ENCODE measurements at places on chromosomes 1 and 21.

GRCh38 chr1:228149406-228150119 lies at the start of gene GJC2:
GJC2 (plus strand) TSS chr1:228149930; CDS start chr1:228157759, 7,829 bp downstream.
- DNase-seq = peak; percentile 72

GRCh38 chr1:203325026-203325417 lies 19.7 kb downstream of the BTG2 start:
- no peak for DNase-seq

- DNase-seq = no peak
These were observed 47.0 kb downstream of the C1orf198 start for GRCh38 chr1:230821346-230821745.

DNA sequence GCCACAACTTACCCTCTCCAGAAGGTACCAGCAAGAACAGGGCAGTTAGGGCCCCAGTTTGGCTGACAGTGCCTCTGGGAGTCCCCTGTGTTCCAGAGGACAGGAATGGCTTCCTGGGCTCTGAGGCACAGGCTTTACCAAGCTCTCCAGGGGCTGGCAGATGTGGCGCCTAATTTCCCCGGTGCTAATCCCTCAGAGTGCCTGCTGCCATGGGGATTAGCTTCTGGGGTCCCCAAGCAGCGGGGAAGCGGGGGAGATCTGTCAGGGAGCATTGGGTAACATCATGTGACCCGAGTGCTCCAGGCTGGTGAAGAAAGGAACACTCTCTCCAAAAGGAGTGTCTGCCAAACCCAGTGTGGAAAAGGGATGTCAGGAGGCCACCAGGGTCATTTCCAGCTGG lies at the start of gene LACTBL1:
Gene LACTBL1 (minus strand): TSS at position 107 of the 400 bp plus-strand sequence. CDS start 550 bp downstream, outside the sequence.
- no peak for DNase-seq

GRCh38 chr1:67735806-67736627 lies 51.0 kb downstream of the GADD45A start:
- peak; percentile 75 for DNase-seq

DNA sequence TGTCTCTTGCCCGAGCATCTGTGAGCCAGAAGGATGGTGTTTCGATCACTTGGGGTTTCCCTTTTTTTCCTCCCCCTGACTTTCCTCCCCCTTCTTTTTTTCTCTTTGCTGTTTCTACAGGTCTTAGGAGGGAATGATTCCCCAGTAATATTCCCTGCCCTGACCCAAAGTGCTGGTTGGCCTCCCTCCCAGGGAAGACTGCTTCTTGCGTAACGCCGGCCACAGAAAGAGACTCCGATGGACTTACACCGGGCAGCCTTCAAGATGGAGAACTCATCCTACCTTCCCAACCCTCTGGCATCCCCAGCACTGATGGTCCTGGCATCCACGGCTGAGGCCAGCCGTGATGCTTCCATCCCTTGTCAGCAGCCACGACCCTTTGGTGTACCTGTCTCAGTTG lies 6.8 kb downstream of the RNF220 start:
- DNase-seq = no peak

GRCh38 chr1:160834945-160835565 lies 27.6 kb downstream of the CD244 start:
- DNase-seq = no peak

GRCh38 chr1:236064674-236065508 lies at the start of gene NID1:
NID1 (minus strand) TSS chr1:236065090; CDS start chr1:236065079, 11 bp downstream.
- peak; percentile 92 for DNase-seq

- peak; percentile 83 for DNase-seq
These were observed 8.6 kb upstream of the PLA2G2C start for GRCh38 chr1:20194757-20195461.

- DNase-seq = no peak
These were observed 5.6 kb upstream of the TDRD10 start for GRCh38 chr1:154496383-154496782.

- no peak for DNase-seq
These were observed 60.1 kb downstream of the KIAA0040 start for GRCh38 chr1:175132436-175132835.

GRCh38 chr1:29180497-29181412 lies 945 bp downstream of the SRSF4 start:
- DNase-seq = no peak

DNA sequence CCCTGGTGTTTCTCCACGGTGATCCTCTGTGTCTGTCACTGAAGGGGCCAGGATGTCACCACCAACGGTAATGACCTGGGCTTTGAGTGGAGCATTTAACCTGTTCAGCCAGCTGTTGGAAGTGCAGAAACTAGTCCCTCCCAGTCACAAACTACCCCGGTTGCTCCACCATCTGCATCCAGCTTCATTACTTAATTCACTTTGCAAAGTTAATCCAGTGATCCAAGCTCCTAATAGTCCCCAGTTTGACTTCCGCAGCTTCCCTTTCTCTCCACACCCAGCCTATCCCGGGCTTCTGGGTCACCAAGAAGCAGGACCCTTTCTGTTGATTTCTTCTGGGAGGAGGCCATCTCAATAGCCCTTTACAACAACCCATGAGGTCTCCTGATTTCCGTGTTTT lies 63.5 kb downstream of the MDM4 start:
- no peak for DNase-seq

GRCh38 chr1:28086651-28087050 lies 1.8 kb downstream of the EYA3 start:
- no peak for DNase-seq

DNA sequence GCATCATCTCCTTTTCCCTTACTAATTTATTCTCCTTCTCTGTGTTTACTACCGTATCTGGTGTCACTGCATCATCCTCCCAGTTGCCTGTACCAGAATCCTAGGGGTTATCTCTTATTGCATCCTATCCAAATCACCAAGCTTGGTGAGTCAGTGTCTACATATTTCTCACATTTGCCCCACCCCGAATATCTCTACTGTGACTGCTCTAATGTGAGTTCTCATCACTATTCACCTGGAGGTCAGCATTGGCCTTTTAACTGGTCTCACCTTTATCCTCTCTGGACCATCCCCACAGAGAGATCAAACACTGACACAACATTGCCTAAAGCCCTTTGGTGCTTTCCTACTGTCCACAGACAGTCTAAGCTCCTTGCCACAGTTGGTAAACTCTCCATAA lies 45.7 kb upstream of the ZNF648 start:
- DNase-seq = no peak

- DNase-seq = no peak
These were observed 120.5 kb upstream of the HMGB4 start for GRCh38 chr1:33743221-33743998.

DNA sequence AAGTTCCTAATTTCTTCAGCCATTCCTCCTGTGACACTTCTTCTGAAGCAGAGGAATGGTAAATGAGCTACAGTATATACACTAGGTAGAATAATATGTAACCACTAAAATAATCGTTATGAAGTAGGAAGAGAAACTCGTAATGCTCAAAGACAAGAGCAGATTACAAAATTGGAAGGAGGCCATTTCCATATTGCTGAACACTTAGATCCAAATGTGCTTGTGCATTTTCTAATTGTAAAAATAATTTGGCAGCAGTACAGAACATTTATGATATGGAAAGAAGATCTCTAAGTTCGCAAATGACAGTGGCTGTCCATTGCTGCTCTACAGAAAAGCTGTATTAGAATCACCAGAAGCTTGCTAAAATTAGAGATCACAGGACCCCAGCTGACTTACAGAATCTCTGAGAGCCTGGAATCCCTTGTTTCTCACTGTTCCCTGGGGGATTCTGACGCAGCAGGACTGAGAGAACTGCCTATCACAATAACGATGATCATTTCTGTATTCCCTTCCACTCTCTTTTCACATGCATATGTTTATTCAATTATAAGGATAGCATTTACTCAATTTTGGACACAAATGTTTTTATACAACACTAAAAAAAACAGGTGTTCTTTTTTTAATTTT lies 242.1 kb downstream of the OMA1 start:
- DNase-seq = no peak

DNA sequence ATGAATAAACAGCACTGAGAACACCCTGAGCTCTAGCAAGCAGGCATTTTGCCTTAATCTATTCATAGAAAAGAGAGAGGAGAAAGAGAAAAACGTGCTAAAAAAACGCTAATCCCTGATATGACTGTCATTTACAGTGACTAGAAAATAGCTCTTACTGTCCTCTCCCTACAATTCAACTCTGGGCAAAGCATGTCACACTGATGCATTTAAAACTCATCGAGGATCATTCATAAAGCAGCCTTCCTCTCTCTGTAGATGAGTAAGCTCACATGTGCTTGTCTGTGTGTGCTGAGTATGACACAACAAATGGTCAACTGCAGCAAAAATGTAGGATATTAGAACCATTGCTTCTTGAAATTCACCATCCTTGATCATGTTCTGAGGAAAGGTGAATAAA lies 109.0 kb downstream of the SGIP1 start:
- no peak for DNase-seq

DNA sequence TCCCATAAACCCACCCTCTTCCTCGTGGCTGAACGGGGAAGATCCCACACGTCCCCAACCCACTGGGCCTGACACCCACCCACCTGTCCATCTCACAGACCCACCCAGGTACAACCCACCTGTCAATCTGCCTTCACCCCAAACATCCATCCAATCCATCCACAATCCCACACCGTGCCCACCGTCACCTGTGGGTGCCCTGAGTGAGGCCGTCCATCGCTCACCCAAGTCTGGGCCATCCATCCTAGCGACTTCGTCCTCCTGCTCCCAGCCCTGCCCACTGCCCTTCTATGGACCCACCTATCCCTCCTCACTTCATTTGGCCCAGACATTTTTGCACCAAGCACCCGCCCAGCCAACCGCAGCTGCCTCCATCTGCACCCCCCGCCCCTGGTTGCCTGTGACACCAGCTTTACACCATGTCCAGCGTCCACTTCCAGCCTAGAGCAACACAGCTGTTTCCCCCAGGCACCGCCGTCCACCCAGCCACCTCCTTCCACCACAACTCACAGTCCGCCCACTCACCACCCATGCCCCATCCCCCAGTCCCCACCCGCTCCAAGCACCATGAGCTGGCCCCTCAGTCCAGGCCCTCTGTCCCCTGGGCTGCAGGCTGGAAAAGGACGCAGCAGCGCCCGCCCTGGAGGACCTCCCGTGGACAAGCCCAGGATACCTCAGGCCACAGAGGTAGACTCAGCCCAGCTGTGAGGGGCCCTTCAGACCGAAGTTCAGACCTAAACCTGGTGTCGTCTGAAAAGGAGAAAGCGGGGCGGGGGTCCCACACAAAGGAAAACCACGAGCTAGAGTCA lies 7.7 kb downstream of the TTLL10 start:
- peak; percentile 30 for DNase-seq

- DNase-seq = no peak
These were observed 6.2 kb downstream of the CORT start for GRCh38 chr1:10456048-10456447.

DNA sequence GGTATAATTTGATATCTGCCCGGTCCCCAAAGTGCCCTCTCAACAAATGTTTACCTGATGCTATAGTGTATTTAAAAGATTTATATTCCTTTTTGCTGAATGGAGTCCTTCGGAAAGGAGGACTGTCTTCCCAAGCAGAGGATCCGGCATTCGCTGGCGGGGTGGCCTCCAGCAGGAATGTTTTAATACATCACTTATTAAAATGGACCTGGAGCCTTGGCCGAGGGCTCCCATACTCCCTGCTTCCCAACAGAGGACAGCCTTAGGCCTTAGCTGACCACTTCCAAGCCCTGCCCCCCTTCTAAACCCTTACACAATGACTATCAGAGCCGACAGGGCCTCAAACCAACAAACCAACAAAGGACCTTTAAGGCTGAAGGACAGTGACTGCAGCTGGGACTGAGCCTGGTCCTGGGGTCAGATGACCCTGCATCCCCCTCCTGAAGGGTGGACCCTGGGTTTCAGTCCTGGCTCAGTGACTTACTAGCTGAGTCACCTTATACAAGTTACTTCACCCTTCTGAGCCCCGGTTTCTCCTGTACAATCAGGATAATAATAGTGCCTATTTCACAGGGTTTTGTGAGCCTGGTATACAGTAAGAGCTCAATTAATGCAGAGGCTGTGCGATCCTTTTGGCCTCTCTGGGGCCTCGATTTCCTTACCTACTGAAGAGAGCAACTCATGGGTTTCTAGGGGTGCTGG lies 5.6 kb downstream of the CAMK2N1 start:
- no peak for DNase-seq

DNA sequence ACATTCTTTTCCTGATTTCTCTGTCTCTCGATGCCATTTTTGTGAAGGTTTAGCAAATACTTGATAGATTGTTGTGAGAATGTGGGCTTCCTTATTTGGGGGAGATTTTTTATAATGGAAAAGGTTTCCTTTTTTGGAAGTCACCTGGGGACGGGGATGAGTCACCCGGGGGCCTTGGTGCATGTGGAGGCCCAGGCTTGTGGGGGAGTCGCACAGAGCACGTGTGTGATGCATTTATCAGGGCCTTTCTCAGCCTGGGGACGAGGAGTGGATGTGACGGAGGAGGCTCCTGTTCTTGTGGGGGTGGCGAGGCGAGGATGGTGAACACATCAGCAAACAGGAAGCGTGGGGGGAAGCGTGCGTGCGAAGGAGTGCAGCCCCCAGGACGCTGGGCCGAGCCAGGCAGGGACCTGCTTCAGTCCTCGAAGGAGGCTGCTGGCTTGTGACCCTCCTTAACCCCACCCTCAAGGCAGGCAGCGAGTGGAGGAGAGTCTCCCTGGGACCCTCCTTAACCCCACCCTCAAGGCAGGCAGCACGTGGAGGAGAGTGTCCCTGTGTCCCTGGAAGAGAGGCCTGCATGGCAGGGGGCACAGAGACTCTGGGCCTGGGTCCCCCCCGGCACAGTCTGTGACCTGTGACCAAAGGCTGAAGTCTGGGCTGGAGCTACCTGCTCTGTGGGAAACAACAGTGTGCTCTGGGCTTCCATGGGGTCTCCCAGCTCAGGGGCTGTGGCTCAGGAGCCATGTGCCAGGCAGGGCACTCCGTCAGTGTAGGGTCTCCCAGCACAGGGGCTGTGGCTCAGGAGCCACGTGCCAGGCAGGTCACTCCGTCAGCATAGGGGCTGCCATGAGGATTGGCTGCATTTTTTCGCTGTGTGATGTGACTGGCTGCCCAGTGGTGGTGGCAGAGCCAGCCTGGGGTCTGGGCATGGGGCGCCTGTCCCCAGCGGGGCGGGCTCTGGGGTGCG lies 57.2 kb downstream of the AGPAT3 start:
- no peak for DNase-seq

DNA sequence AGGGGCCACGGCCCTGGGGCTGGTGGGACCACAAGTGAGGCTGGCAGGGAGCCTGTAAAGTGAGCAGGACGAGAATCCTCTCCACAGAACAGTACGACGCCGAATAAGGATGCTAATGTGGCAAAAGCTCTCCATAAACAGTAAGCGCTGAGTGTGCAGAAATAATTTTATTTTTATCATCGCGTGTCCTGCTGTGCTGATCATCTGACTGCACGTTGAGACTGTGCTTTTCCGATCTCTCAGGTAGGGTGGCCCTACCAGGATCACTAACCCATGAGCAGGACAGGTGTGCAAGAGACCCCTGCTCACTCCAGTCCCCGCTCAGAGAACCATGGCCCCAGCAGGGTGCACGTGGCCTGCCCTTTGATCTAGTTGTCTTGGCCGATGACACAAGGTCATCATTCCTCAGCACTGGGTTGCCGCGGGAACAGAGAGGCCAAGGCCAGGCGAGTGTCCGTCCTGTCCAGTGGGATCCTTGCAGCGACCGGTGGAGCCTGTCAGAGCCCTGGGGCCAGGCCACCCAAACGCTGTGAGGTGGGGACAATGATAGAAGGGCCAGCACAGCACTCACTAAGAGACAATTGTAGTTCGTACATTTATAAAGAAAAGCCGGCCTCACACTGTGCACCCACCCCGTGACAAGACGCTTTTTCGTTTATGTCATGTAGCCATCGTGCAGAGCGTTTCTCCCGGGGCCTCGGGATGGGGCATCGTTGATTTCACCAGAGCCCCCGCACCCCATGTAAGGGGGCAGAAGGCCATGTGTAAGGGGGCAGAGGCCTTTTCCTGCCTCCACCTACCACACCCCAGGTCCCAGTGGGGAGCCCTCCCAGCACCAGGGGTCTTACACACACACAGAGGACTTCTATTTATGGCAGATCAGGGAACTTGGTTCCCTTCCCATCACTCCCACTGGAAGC lies 52.7 kb upstream of the ADARB1 start:
- peak; percentile 33 for DNase-seq

Data from Right ventricle myocardium superior (tissue), 1 donor.